ENCODE measurements at places on chromosomes 12 and 14.
A peak's percentile ranks its signal among the peaks of the same experiment; 100 is the strongest.

DNA sequence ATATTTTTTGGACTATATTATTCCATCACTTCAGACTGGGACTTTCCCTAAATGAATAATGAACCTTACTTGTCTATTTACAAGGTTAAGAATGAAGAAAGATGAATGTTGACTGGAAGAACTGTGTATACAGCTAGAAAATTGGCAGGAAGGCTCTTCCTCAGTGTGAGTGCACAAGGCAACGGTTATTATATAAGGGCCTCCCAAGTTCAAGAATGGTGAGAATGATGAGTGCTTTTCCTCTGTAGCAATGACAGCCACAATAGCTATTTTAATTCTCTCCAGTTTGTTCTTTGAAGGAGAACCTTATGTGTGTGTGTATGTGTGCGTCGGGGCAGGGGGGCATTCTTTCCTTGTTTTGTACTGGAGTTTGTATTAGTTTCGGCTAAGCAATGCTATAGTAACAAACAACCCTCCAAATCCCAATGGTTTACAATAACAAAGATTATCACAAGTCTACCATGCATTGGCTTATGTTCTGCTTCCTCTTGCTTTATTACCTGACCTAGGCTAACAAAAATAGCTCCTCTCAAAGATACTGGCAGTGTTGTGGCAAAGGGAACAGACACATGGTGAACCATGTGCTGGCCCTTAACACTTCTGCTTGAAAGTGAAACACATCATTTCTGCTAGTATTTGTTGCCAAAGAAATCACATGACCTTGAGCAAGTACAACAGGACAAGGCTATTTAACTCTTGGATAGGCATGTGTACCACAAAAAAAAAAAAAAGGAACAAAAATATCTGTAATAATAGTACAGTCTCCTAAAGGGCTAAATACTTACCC lies 139.5 kb downstream of the RMST start:
- no peak for DNase-seq

DNA sequence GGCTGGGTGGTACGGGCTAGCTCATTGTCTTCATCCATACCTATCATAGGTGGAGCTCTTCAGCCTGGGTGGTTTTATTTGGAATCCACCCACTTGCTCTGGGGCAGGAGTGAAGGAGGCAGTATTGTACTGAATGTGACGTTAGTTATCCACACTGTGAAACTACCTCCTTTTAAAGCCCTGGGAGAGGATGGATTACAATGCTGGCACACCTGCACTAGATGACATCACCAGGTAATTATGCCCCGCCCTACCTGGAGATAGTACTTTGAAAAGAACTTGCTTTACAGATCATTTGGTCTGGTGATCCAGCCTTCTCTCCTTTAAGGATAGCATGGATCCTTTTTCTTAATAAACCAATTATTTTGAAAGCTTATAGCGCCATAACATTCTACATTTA lies 78.0 kb downstream of the B4GALNT3 start:
- no peak for DNase-seq

DNA sequence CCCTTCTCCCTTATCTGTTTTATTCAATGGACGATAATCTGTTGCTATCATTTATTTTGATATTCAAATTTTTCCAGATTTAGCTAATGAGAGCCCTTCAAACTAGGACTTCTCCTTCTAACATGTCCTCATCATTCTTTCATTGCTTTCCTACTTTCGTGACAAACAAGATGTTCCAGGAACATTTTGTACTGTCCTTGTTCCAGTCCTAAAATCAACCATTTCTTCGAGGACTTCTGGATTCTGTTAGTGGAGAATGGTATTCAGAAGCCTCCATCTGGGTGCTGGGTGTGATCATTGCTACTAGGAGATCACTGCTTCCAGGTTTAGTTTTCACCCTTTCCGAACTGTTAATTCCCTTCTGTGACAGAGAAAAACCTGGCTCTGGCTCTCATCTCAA lies 29.5 kb upstream of the FBXO34 start:
- no peak for DNase-seq

DNA sequence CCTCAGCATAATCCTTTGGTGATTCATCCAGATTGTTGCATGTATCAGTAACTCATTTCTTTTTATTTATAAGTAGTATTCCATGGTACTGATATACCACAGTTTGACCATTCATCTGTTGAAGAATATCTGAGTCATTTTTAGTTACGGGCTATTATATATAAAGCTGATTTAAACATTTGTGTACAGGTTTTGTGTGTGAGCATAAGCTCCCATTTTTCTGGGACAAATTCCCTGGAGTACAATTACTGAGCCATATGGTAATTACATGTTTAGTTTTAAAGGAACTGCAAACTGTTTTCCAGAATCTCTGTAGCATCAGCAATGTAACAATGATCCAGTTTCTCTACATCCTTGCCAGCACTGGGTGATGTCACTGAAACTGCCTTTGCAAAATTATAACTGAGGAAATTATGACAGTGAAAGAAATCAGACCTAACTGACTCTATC lies 236.2 kb upstream of the KRR1 start:
- peak; percentile 42 for DNase-seq

DNA sequence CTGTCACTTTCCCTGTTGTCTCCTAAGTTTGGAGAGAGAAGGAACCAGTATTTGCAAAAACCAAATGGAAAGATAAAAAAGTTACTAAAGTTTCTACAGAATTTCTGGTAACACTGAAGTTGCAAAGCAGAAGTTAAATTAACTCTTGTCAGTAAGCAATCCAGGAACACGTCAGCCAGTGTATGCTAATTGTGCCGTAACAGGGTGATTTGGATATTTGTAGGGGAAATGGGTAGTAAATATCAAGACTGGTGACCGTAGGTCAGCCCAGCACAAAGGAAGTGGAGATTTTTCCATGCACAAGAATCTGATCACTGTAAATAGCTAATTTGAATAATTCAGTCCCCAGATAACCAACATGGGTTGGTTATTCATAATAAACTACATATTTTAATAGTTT lies 2.3 kb downstream of the CDKN1B start:
- DNase-seq: no peak
